ENCODE measurements at places on chromosomes 6 and 20.

- no peak overlapping the region for H3K4me3 ChIP-seq
- H3K36me3 ChIP-seq = no peaks in the 10 kb centered on the region
- DNase-seq = no peak
- H3K27me3 ChIP-seq = peaks cover 11% of the 10 kb centered on the region
- H3K27ac ChIP-seq = no peak overlapping the region
- peaks cover 10% of the 10 kb centered on the region for H3K4me1 ChIP-seq
Observed at GRCh38 chr6:134073161-134073560, 20.7 kb upstream of the SLC2A12 start.

DNA sequence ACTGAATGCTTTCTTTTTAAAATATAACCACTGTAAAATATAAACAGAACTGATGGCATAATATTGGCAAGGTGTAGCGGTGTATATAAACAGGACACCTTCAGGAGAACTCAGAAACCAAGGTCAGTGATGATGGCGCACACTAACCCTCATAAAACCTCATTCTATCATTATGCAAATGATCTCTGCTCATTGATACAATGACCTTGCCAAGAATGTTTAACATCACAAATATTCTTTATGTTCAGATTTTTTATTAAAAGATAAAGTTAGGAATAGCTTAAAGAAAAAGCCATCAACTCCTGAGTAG is 48.6 kb upstream of the DST start:
- H3K4me1 ChIP-seq = no peaks in the 10 kb centered on the region
- no peak for DNase-seq

DNA sequence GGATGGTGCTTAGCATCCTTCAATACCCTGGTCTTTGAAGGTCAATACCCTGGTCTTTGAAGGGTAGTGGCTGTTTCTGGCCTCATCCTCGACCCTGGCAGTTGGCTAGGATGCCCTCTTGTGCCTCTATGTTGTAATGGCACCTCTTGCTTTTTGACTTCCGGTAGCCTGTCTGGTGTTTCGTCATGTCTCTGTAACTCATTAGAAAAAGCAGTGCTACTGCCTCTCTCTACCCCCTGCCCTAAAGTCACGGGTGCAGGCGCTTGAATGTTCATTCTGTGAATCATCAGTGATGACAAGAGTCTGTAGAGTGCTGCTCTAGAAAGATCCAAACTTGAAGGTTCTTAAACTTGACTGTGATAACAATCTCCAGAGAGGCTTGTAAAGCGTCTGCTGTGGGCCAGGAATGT is 28.3 kb downstream of the RSPO4 start:
- no peak overlapping the region for H3K27ac ChIP-seq
- H3K36me3 ChIP-seq = no peaks in the 10 kb centered on the region
- peaks cover 1% of the 10 kb centered on the region for H3K27me3 ChIP-seq
- H3K4me1 ChIP-seq = peaks cover 3% of the 10 kb centered on the region
- DNase-seq = peak; percentile 19

DNA sequence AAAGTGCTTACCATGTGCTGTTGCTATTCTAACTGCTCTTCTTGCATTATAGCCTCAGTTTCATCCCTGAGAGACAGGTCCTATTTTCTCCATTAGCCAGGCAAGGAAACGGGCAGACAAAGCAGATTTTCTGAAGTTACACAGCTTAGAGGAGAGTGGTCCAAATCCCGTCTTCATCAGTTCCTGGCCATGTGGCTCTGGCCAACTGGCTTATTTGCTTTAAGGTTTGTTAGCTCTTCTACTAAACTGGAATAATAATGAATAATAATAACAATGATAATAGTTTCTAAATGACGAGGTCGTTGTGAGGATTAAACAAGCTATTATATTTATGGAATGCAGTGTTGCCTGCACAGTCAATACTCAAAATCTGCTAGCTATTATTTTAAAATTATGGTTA is 35.8 kb upstream of the BCAS1 start:
- H3K4me3 ChIP-seq = no peak overlapping the region

DNA sequence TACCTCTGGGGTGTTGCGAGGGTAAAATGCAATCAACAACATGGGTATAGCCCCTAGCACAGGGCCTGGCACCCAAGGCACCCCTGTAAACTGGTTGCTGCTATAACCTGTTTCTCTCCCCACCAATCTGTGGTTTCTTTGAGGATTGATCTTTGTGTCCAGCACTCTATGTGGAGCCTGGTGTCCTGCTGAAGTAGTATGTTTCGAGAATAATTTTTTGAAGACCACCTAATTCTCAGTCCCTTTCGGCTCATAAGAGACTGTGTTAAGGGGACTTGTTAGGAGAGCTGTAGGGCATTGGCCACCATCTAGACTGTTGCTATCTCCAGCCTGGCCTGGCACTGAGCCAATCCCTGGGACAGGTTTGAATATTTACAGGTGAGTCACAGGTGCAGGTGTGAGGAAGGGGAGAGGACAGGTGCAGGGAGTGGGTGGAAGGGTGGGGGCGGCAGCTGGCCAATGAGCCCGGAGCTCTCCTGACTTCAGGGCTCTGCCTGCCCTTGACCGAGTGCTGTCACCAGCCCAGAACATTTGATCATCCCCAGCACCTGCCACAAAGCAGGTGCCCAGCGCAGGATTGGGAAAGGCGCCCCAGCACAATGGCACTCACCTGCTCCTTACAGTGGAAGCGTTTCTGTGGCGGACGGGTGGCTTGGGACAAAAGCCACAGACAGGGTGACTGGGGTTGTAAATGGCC is 8.1 kb upstream of the C20orf144 start:
- H3K27me3 ChIP-seq = no peaks in the 10 kb centered on the region
- H3K4me1 ChIP-seq = peaks cover 22% of the 10 kb centered on the region
- no peaks in the 10 kb centered on the region for H3K36me3 ChIP-seq

GRCh38 chr6:12233693-12234571 is 56.2 kb upstream of the EDN1 start:
- H3K27me3 ChIP-seq = no peaks in the 10 kb centered on the region
- H3K4me3 ChIP-seq = no peak overlapping the region
- no peaks in the 10 kb centered on the region for H3K36me3 ChIP-seq
- peak overlapping the region; percentile 9 for H3K27ac ChIP-seq
- peaks cover 44% of the 10 kb centered on the region for H3K4me1 ChIP-seq
- DNase-seq = peak; percentile 27

DNA sequence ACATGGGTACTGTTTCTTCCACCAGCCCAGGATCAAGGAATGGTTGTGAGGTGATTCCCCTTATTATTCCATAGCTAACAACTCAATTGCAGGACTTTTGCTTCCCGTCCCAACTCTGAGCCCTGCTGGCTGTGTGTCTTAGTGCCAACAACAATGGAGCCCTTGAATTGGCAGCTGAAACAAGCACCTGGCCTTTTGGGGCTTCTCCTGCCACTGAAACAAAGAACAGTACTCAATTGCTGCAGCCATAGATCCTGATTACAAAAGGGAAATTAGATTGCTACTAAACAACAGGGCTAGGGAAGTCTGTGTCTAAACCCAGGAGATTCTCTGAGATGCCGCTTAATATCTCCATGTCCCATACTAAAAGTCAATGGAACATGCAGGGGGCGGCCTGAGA is 61.3 kb upstream of the CARMIL1 start:
- no peaks in the 10 kb centered on the region for H3K4me1 ChIP-seq
- no peak for DNase-seq
- H3K27me3 ChIP-seq = peaks cover 2% of the 10 kb centered on the region
- no peak overlapping the region for H3K27ac ChIP-seq
- H3K4me3 ChIP-seq = no peak overlapping the region
